Thymus (tissue), 14 donors: ENCODE measurements at places on chromosomes 1 and 21. TPM values are rescaled to one million over a fixed set of nuclear protein-coding genes. Genes with fewer than 3 reads are reported as not detected.
A peak's percentile ranks its signal among the peaks of the same experiment; 100 is the strongest.

Gene AMY2A
- total RNA-seq, result not detected

Gene CSMD2
- 0.14 TPM for total RNA-seq

Gene NCF2
- total RNA-seq, result 11.9 TPM

Gene CFHR1
- total RNA-seq, result 1.3 TPM

- no peaks in the 10 kb centered on the region for H3K4me1 ChIP-seq
- H3K27me3 ChIP-seq, result no peaks in the 10 kb centered on the region
- no peaks in the 10 kb centered on the region for H3K36me3 ChIP-seq
- H3K27ac ChIP-seq, result no peak overlapping the region
Measured at GRCh38 chr1:50300297-50300696, 122.9 kb downstream of the DMRTA2 start.

DNA sequence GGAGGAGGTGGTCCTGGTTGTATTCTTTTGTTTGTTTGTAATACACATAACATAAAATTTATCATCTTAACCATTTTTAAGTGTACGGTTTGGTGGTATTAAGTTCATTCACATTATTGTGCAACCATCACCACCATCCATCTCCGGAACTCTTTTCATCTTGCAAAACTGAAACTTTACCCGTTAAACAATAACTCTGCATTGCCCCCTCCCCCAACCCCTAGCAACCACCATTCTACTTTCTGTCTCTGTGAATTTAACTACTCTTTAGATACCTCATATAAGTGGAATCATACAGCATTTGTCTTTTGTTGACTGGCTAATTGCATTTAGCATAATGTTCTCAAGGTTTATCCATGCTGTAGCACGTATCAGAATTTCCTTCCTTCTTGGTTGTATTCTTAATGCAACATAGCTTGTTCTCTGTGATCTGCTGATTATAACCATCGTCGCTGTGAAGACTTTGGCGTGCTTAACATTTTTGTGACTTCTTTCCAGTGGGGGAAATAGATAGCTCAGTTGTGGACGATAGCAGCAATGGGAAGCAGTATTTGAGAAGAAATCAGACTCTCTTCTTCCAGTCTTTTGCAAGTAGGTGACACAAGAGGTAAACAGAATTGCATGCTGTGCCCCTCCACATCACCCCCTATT, 117.5 kb upstream of the HOOK1 start:
- peak; percentile 56 for DNase-seq
- no peak overlapping the region for H3K27ac ChIP-seq
- H3K4me3 ChIP-seq, result peak overlapping the region; percentile 18
- no peaks in the 10 kb centered on the region for H3K36me3 ChIP-seq

- H3K27ac ChIP-seq, result no peak overlapping the region
- H3K36me3 ChIP-seq, result no peaks in the 10 kb centered on the region
- no peak overlapping the region for H3K4me3 ChIP-seq
- DNase-seq, result no peak
- no peaks in the 10 kb centered on the region for H3K27me3 ChIP-seq
- H3K4me1 ChIP-seq, result no peaks in the 10 kb centered on the region
Measured at GRCh38 chr21:35677298-35677841, 383.0 kb downstream of the SETD4 start.

GRCh38 chr1:52748119-52748518, 21.9 kb downstream of the ZYG11B start:
- peaks cover 4% of the 10 kb centered on the region for H3K4me1 ChIP-seq
- DNase-seq, result no peak
- no peak overlapping the region for H3K4me3 ChIP-seq
- no peaks in the 10 kb centered on the region for H3K36me3 ChIP-seq

- H3K4me3 ChIP-seq, result no peak overlapping the region
- H3K27me3 ChIP-seq, result no peaks in the 10 kb centered on the region
- no peaks in the 10 kb centered on the region for H3K4me1 ChIP-seq
- H3K27ac ChIP-seq, result no peak overlapping the region
- DNase-seq, result no peak
Measured at GRCh38 chr1:26772687-26773086, 15.1 kb upstream of the PIGV start.

- no peaks in the 10 kb centered on the region for H3K36me3 ChIP-seq
- H3K4me1 ChIP-seq, result no peaks in the 10 kb centered on the region
- DNase-seq, result no peak
- H3K27ac ChIP-seq, result no peak overlapping the region
- no peaks in the 10 kb centered on the region for H3K27me3 ChIP-seq
Measured at GRCh38 chr1:54596756-54597155, 26.6 kb downstream of the FAM151A start.

- no peak for DNase-seq
- H3K4me1 ChIP-seq, result no peaks in the 10 kb centered on the region
- H3K4me3 ChIP-seq, result no peak overlapping the region
Measured at GRCh38 chr1:211485480-211485857, 6.5 kb downstream of the RD3 start.

DNA sequence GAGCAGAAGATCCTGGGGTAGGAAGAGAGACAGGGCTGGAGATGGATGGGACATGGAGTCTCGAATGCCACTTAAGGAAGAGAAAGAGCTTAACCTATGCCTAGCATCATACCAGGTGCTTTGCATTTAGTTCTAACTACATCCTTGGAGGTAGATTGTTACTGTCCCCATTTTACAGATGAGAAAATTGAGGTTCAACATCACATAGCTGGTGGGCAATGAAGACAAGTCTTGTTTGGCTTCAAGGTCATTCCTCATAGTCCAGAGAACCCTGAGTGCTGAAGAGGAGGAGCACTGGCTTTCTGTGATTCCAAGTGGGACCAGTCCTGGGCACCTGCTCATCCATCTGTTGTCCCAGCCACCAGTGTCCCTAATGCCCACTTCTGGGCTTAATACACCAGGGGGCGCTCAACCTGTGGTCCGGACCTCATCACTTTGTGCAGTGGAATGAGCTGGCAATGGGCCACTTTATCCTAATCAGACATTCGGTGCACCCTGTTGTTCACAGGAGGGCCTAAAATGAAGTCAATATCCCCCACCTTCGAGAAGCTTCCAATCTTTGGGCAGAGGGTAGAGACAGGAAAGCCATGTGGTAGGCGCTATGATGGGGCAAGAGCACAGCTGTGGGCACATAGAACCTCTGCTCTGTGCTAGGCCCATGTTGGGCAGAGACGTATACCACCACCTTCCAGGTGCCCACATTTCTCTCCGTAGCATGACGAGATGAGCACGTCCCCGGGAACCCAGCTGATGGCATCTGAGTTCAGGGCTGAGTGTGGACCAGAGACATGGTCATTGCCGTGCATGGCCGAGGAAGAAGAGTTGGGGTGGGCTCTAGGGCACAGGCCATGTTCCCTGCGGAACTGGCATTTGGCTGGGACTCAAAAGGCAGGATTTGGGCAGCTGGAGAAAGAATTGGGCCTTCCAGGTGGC, 9.2 kb downstream of the RPS6KA1 start:
- peaks cover 65% of the 10 kb centered on the region for H3K4me1 ChIP-seq
- no peak overlapping the region for H3K27ac ChIP-seq
- H3K4me3 ChIP-seq, result no peak overlapping the region
